NCI-H510A (cell line): ENCODE measurements at places on chromosomes 7 and 10.

GRCh38 chr7:91114232-91114631 is 150.0 kb upstream of the FZD1 start:
- no peak for DNase-seq

GRCh38 chr10:49690698-49691356 is 11.4 kb downstream of the C10orf53 start:
- no peak for DNase-seq

- DNase-seq: no peak
Observed at GRCh38 chr7:10237306-10237705, 736.4 kb upstream of the PHF14 start.

DNA sequence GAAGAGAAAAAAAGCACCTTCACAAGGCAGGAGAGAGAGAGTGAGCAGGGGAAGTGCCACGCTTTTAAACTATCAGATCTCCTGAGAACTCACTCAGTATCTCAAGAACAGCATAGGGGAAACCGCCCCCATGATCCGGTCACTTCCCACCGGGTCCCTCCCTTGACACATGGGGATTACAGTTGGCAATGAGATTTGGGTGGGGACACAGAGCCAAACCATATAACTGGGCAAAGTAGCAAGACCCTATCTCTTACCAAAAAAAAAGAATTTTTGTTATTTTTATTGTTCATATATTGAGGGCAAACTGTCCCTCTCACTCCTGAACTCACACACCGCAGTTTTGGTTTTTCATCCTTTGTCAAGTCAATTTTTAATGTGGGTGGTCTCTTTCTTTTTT is 18.2 kb upstream of the ZRANB1 start:
- no peak for DNase-seq

DNA sequence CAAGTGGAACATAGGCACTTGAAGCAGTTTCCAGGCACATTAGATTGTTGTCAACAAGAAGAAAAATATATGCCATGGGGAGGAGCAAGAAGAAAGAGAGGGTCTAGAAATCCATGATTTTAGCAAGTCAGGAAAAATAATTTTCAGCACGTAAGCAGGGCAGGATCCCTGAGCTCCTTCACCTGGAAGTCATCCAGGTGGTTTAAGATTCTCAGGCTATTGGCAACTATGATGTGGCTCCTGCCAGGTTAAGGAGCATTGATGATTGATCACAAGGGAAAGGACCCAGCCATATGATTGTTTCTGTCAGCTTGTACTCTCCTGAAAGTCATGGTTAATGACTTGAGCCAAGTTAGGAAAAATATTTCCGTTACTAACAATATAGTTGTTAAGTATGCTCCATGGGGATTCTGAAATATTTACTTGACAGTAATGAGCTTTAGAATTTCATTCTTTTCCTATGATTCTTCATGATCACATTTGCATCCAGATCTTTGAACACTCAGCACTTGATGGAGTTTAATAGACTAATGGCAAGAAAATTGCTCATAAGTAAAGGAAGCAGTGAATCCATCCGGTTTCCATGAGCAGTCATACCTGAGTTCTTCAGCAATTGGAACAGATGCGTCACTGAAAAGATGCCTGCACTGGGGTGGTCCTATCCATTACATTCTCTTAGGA is 209.1 kb downstream of the BICC1 start:
- DNase-seq: no peak

DNA sequence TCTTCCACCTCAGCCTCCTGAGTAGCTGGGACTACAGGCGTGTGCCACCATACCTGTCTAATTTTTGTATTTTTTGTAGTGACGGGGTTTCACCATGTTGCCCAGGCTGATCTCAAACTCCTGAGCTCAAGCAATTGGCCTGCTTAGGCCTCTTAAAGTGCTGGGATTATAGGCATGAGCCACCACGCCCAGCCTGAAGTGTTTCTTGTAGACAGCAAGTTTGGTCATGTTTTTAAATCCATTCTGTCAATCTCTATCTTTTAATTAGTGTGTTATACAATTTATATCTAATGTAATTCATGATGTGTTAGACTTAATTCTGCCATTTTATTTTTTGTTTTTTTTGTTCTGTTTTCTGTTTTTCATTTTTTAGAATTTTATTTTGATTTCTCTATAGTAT is 17.2 kb upstream of the MXI1 start:
- no peak for DNase-seq

GRCh38 chr7:137881607-137882260 is 35.0 kb upstream of the DGKI start:
- no peak for DNase-seq

DNA sequence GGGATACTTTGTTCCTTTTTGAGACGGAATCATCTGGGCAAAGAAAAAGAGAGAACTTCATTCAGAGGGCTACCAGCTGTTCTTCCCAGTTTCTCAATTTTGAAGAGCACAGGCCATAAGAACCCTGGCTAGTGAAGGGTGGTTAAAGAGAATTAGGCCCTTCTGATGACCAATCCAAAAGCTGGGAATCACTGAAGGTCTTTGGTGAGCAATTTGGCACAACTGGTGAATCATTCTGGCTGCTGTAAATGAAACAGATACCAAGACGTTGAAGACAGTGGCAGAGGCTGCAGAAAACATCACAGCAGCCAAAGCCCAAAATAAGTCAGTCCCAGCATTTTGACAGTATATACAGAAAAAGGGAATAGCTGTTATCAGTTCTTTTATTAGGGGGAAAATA is 5.1 kb downstream of the RAPGEF5 start:
- DNase-seq: no peak

- DNase-seq: no peak
Observed at GRCh38 chr10:26571655-26572054, 125.8 kb upstream of the PDSS1 start.

- no peak for DNase-seq
Observed at GRCh38 chr10:36114913-36115312, 472.8 kb upstream of the FZD8 start.

- DNase-seq: no peak
Observed at GRCh38 chr7:155288055-155288454, 9.6 kb upstream of the INSIG1 start.

DNA sequence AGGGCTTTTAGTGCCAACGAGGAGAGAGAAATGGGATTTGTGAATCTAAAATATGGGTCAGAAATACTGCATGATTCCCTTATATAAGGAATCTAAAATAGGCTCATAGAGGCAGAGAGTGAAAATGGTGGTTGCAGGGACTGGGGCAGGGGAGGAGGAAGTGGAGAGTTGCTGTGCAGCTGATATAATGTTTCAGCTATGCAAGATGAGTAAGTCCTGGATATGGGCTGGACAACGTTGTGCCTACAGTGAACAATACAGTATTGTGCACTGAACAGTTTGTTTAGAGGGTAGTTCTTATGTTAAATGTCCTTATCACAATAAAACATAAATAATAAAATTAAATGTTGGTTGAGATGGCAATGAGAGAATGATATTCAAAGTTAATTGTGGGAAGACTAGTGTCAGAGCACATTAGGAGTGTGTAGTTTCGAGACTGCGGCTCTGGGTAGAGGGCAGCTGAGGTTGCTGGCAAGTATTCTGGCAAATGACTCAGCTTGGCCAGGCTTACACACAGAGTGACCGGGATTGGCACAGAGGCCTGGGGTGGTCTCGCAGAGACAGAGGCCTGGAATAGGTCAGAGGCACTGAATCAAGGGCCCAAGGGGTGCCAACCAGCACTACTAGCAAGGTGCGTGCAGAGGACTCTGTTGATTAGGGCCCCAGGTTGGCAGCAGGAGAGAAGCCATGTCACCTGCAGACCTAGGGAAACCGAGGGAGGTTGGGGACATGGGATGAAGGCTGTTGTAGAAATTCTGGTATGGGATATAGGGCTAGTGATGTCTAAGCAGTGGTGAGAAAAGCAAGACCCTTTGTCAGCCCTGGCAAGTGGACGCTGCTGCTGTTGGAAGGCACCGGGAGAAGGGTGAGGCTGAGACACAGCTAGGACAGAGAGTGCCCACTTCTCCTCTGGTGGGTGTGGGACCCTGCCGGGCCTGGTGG is 2.8 kb upstream of the DEPP1 start:
- DNase-seq: no peak

DNA sequence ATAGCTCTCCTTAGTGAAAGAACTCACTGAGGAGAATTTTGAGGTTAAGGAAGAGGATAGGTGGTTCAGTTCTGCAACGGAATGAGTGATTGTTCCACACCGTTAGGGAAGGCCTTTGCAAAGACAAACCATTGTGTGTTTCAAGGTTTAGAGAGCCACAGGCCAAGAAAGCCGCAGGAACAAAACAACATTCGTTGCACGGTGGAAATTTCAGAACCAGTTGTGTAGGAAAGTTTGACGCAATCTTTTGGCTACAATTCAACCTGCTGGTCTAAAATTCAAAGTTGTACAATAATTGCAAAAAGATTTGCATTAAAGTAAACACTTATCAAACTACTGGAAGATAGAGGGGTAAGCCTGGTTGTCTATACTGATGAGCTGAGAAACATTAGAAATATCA is 91.4 kb downstream of the FAM107B start:
- DNase-seq: no peak

DNA sequence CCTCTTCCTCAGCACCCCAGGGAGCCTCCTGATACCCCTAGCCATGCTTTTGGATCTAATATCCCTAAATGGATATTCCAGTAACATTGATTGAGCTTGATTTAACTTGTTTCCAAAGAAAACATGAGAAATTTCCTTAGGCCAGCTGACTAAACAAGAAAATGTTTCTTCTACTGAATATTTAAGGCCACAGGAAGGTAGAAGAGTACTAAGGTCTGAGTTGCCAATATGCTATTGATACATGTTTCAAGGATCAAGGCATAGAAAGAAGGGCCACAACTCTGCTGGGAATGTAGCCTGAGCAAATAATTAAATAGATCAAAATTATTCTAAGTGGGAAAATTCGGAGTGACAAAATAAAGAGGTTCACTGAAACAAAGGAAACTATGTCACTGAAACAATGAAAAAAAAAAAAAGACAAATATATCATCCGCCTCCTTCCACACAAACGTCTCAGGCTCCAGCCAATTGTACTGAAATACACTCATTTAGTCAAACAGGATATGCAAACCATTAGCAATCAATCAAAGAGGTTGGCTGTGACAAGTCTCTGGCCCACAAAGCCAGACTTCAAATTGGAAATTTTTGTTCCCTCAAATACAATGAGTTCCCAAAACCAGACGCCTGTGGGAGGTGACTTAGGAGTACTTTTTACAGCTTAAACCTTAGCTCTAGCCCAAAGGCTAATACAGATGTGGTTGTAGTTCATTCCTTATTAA is 396.2 kb downstream of the HTR7 start:
- DNase-seq: no peak

GRCh38 chr10:102287538-102287937 is 42.2 kb downstream of the GBF1 start:
- DNase-seq: no peak

DNA sequence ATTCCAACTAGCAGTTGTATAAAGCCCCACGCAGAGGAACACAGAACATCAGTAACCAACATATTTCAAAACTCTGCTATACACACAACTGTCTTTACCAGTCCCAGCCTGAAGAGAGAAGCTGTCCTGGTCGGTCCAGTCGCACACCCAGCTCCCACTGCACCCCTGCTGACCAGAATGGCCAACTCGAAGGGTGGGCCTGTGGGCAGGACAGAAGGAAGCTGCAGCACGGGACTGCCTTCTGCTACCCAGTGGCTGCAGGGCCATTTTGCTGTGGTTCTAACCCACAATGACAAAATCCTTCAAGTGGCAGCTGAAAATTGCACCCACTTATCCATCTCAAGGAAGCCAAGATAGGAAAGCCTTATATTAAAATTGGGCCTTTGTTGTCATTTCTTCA is 48.2 kb downstream of the GSDME start:
- DNase-seq: no peak
